Right cardiac atrium (tissue), 5 donors: ENCODE measurements at places on chromosomes 6 and 20. TPM values are rescaled to one million over a fixed set of nuclear protein-coding genes. Genes with fewer than 3 reads are reported as not detected.

The BCAS4 gene
- 2.4 TPM for polyA plus RNA-seq

GRCh38 chr20:17281478-17281877, 54.6 kb downstream of the PCSK2 start:
- DNase-seq = no peak

GRCh38 chr6:83824831-83825230, 28.3 kb upstream of the RIPPLY2 start:
- DNase-seq = no peak

The HCRTR2 gene
- 0.16 TPM for polyA plus RNA-seq

- no peak for DNase-seq
These were observed 278.6 kb downstream of the TBC1D32 start for GRCh38 chr6:121055572-121056163.

DNA sequence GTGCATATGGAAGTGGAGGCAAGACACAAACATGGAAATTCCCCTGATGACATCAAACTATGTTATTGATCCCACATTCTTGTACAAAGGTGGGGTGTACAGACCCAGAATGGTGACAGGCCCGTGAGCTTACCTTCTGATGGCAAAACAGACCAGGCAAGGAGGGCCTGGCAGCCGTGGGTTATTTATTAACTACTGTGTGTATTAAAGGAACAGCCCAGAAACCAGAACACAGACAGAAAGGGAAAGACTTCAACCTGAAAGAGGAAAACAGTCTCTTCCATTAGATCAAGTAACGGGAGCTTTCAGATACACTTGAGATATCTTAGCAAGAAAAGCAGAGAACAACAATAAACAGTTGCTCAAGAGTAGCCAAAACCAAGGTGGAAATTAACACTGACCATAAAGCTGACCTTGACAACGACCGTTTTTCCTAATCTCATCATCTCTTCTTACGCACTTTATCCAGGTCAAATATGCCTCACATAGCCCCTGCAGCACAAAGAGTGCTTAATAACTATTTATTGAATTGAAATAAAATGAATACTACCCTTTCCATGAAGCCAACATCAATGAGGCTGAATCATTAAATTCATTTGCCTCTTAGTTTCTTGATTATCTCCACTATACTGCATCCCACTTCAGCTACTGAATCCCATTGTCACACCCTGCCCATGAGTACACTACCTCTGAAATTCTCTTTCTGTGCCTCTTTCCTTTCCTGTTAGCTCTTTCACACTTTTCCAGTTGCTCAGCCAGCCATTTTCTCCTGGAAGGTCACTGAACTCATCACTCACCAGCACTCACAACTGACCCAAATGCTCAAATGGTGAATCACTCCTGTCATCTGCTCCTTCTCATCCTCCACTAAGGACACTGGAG, 67.4 kb downstream of the MOXD1 start:
- no peak for DNase-seq

DNA sequence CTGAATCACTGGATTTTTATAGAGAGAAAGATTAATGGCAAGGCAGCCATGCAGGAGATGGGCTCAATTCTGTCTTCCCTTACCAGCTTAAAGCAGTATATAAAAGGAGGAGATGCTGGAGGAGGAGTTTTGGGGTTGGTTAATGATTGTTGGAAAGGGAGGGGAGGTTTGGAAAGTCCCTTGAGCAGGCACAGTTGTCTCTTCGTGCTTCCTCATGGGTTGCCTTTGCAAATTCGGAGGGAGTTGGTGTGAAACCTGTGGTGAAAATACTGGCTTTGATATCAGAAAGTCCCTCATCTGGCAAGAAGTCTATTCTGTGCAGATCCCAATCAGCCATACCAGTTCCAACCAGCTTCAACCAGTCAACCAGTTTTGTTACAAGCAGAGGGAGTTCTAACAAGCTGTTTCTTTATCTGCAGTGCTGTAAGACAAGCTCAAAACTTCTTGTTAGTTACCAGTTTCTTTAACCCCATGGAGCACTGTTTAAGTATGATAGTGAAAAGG, 107.0 kb downstream of the HIVEP1 start:
- no peak for DNase-seq

- no peak for DNase-seq
These were observed 197.5 kb upstream of the JARID2 start for GRCh38 chr6:15048367-15048766.

GRCh38 chr20:37382482-37383120, 36.7 kb downstream of the SRC start:
- DNase-seq = peak; percentile 20
